Neural progenitor cell (in vitro differentiated cells): ENCODE measurements at places on chromosomes 13 and 19. TPM values are rescaled to one million over a fixed set of nuclear protein-coding genes. Genes with fewer than 3 reads are reported as not detected.

The CRX gene
- total RNA-seq = 0.19 and 0.22 TPM in 2 replicates

The ZNF729 gene
- total RNA-seq = not detected in 2 replicates

The GFY gene
- total RNA-seq = 0.09 TPM in 1 of 2 replicates, not detected in the other

The DHDH gene
- total RNA-seq = 1.6 TPM in 1 of 2 replicates, not detected in the other

DNA sequence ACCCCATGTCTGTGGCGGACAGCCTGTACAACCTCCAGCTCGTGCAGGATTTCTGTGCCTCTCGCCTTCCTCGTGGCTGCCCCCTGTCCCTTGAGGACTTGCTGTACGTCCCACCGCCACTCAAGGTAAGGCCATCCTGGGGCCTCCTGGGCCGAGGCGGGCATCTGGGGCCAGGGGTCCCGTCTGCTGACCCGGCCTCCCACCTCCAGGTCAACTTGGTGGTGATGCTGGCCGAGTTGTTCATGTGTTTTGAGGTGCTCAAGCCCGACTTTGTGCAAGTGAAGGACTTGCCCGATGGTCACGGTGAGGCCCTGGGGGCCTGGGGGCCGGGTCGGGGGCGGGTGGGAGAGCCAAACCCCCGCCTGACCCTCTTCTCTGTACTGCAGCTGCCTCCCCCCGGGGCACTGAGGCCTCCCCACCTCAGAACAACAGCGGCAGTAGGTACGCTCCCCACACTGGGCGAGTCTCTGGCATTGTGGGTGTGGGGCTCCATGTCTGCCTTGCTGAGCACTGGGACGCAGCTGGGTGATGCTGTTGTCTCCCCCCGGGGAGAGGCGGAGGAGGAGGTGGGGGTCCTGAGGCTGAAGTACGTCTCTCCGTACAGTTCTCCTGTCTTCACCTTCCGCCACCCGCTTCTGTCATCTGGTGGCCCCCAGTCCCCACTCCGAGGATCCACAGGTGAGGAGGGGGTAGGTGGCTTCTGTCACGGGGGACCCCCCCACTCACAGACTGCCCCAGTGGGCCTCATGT is 15.0 kb downstream of the CAMSAP3 start:
- no peaks in the 10 kb centered on the region for H3K4me1 ChIP-seq
- H3K36me3 ChIP-seq = no peaks in the 10 kb centered on the region
- no peak overlapping the region for H3K4me3 ChIP-seq
- H3K27me3 ChIP-seq = no peaks in the 10 kb centered on the region
- no peak overlapping the region for H3K27ac ChIP-seq

DNA sequence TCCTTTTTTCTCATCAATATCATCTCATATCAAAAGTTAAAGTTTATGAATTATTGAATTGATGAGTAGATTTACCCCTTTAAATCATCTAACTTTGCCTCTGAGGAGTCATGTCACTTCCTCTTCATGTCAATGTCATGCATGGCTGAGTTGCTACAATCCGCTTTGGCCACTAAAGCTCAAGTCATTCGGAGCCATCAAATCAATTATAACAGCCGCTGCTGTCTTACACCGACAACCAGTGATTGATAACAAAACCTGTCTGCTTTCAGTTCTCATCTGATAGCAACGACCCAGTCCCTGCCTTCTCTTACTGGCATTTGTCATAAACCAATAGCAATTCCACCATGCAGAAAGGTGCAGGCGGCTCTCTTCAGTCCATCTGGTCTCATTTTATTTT is 429.3 kb downstream of the DIAPH3 start:
- no peaks in the 10 kb centered on the region for H3K27me3 ChIP-seq
- H3K4me3 ChIP-seq = no peak overlapping the region
- H3K36me3 ChIP-seq = no peaks in the 10 kb centered on the region
- peaks cover 11% of the 10 kb centered on the region for H3K4me1 ChIP-seq

DNA sequence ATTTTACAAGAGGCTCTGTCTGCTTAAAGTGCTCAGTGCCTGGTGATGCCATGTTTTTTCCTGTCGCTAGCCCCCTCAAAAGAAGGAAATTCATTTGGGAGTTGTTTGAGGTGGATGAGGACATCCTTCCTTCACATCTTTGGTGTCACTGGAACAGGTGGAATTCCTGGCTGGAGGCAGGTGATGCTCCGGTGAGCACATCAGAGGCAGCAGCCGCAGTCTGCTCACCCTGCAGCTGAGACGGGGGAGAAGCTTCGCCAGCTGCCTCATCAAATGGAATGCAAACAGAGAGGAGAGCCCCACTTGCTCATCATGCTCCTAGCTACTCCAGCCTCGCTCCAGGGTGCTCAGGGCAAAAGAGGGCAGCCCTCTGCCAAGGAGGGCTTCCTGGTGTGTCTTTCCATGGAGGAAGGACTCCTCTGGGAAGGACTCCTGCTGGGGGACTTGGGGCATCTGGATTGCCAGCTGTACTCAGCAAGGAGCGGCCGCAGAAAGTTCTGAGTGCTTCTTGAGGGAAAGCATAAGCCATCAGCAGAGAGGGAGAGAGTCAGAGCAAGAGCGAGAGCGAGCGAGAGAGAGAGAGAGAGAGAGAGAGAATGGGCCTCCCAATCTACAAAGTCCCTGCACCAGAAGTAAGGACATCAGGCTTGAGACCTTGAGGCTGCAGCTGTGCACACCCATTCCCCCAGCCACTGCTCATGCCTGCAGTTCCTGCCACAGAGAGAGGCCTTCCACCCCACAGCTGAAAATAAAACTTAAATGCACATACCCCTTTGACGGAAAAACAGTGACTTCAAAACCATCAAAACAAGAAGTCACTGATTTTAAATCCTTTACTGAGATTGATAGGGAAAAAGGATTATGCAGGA is 74.3 kb upstream of the UBL3 start:
- H3K27ac ChIP-seq = no peak overlapping the region
- H3K27me3 ChIP-seq = no peaks in the 10 kb centered on the region
- peaks cover 3% of the 10 kb centered on the region for H3K4me1 ChIP-seq

GRCh38 chr19:14072535-14073260 is at the start of gene MISP3:
TSS of gene MISP3 (plus strand) at chr19:14072786. CDS start at chr19:14073310, 524 bp downstream.
- H3K4me3 ChIP-seq = peak within 1 kb of the TSS; percentile 45
- DNase-seq = peak; percentile 70
- no peak within 1 kb of the TSS for H3K27ac ChIP-seq

DNA sequence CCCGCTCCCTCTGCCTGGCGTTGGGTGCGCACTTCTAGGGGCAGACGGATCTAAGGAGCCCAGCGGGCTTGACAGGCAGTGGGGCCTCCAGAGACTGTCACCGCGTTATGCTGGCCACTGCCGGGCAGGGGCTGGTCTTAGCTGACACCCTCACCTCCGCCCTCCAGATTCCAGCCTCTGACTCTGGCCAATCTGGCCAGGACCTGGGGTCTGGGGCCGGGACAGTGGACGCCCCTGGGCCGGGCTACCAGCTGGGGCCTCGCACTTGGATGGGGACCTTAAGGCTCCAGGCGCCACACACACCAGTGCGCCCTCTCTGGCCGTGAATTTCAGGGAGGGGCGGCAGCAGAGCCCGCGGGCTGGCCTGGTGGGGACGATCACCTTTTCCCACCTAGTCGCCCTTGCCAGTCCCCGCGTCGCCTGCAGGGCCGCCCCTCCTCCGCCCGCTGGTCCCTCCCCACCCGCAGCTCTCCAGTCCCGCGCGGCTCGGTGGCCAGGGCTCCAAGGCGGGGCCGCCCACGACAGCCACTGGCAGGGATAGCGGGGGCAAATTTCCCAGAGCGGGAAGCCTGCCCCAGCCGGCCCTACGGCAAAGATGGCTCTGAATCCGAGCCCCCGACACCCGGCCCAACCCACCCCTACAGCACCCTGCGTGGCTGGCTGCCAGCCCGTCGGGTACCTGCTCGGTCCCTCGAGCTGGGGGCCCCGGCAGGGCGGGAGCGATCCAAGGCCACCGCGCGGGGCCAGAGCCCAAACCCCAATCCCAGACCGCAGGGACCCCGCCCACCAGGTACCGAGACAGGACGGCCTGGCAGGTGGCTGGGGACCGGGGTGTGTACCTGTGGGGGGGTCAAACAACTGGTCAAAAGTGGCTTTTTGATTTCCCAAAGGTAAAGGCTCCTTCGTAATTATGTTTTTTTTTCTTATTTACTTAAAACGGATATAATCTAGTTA is 6.1 kb upstream of the ZNF98 start:
- H3K4me1 ChIP-seq = no peaks in the 10 kb centered on the region
- no peak for DNase-seq
- peaks cover 5% of the 10 kb centered on the region for H3K36me3 ChIP-seq
- no peak overlapping the region for H3K4me3 ChIP-seq

DNA sequence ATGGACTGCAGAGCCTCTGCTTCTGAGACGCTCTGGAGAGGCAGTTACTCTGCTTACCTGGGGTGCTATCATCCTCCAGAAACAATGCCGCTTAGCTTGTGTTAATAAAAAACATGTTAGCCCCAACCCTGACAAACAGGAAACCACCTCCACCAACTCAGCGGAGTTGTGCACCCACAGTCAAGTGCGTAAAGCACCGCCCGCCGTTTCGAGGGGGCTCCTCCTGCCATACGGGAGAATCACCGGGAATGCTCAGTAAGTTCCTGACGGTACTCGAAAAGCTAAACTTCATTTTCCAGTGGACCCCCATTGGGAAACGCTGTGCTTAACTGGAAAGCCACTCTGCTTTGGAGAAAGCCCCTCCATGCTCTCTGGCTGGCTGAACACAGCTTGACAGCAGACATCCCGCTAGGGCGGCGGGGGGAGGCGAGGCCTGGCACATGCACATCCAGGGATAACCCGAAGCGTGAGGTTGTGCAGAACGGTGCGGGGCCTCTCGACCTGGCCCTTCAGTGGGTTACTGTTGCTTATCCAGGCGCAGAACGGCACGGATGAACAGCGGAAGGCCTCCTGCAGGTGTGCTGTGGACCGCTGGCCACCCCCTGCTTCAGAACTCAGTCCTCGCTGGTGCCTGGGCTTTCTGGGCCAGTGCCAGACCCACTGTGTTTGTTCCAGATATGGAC is 17.1 kb downstream of the GAS6 start:
- H3K4me1 ChIP-seq = no peaks in the 10 kb centered on the region
- no peak overlapping the region for H3K27ac ChIP-seq
- H3K4me3 ChIP-seq = no peak overlapping the region
- H3K36me3 ChIP-seq = no peaks in the 10 kb centered on the region
- no peaks in the 10 kb centered on the region for H3K27me3 ChIP-seq
